ENCODE measurements at places on chromosomes 2 and 18. TPM values are rescaled to one million over a fixed set of nuclear protein-coding genes. Genes with fewer than 3 reads are reported as not detected.

ATP8B1 gene
- not detected for polyA plus RNA-seq

RPRM gene
- polyA plus RNA-seq = not detected

EFR3B gene
- polyA plus RNA-seq = not detected

LAMA3 gene
- not detected for polyA plus RNA-seq

MARCHF4 gene
- 0.05 TPM for polyA plus RNA-seq

TOGARAM2 gene
- not detected for polyA plus RNA-seq

NT5C1B gene
- polyA plus RNA-seq = not detected

UGT1A10 gene
- polyA plus RNA-seq = not detected

SGPP2 gene
- polyA plus RNA-seq = not detected

G6PC2 gene
- polyA plus RNA-seq = not detected

NAT8 gene
- polyA plus RNA-seq = not detected

All from K562 (cell line).